Stimulated activated CD8-positive, alpha-beta memory T cell treated with anti-CD3 and anti-CD28 coated beads, Interleukin-4, amount 100 ng/mL, for 1 hour (primary cell): ENCODE measurements at places on chromosomes 11 and 22.

DNA sequence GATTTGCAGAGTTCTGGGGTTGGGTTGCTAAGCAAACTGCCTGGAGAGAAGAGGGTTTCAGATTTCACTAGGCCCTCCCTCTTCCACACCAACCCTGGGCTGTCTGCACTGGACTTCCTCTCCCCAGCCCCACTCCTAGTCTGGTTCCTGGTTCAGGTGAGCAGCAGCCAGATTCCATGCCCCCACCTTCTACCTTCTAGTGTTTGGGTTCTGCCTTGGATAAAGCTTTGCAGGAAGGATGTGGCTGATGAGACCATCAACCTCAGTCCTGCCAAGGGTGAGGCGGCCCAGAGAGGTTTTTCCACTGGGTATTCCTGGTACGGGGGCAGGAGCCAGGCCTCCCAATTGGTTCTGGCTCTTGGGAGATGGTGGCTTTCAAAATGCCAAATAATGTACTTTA lies 68.3 kb downstream of the BCR start:
- no peak for DNase-seq

- DNase-seq, result no peak
These were observed 438.1 kb downstream of the SOX6 start for GRCh38 chr11:15918212-15918611.

DNA sequence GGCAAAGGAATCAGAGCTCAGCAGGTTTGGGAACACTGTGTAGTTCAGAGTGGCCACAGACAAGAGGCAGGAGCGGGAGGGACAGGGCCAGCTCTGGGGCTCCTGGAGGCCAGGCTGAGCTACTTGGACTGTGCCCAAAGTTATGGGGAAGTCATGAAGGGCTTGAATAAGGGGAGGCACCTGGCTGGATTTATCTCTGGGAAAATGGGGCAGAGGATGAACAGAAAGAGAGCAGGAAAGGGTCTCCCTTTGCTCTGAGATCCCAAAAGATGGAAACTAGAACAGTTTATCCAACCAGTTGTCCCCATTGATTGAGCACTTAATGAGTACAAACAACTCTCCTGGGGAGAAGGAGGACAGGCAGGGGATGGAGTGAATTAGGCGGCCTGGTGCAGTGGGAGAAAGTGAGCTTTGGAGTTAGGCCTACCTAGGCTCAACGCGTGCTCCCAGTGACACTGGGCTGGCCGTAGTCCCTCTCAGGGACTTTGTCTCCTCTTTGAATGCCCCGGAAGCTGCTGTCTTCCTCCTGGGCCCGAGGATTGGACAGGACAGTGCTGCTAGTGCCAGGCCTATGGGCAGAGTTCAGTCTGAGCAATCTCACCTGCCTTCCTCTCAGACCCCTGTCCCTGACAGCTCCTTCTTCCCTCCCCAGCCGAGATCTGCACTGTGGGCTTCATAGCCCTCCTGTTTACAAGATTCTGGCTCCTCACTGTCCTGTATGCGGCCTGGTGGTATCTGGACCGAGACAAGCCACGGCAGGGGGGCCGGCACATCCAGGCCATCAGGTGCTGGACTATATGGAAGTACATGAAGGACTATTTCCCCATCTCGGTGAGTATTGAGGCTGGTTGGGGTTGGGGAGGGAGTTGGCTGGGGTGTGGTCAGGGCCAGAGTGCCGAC lies 2.0 kb downstream of the MOGAT2 start:
- DNase-seq, result no peak

DNA sequence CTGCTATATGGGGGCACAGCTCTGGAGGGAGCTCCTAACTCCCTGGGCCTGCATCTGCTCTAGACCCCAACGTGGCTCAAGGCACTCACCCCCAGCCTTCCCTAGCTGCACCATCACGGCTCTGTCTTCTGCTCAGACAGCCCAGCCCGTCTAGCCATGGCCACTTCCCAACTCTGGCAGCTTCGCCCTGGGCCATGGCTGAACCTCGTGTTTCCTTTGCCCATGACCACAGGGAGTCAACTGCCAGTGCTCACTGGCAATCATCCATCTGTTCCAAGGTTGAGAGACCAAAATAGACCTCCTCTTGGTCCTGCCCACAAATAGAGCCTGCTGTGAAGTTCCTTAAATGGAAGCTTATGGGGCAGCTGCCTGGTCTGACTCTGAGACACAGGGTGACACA lies 5.4 kb downstream of the LMO1 start:
- no peak for DNase-seq
